Neural progenitor cell (in vitro differentiated cells): ENCODE measurements at places on chromosomes 5 and 9. TPM values are rescaled to one million over a fixed set of nuclear protein-coding genes. Genes with fewer than 3 reads are reported as not detected.
A peak's percentile ranks its signal among the peaks of the same experiment; 100 is the strongest.

- DNase-seq, result no peak
These were observed 419.9 kb downstream of the PDE4D start for GRCh38 chr5:59473611-59474010.

DNA sequence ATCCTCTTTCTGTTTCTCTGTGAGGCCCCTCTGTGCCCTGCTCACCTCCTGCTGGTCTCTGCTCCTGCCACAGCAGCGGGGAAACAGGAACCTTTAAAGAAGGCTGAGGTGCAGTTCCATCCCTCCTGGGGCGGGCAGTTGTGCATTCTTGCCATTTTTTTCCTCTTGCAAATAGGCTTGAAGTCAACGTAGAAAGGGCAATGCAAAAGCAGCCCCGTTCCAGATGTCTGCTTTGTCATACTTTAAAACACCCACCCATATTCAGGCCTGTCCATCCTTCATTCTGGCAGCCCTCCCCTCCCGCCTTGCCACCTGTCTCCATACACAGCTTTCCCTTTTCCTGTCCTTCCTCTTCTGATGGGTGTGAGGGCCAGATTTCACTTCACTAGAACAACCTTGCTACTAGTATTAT lies 65.4 kb upstream of the KLF9 start:
- DNase-seq, result peak; percentile 20

GRCh38 chr5:134406390-134406789 lies 5.3 kb downstream of the CDKN2AIPNL start:
- DNase-seq, result no peak

DNA sequence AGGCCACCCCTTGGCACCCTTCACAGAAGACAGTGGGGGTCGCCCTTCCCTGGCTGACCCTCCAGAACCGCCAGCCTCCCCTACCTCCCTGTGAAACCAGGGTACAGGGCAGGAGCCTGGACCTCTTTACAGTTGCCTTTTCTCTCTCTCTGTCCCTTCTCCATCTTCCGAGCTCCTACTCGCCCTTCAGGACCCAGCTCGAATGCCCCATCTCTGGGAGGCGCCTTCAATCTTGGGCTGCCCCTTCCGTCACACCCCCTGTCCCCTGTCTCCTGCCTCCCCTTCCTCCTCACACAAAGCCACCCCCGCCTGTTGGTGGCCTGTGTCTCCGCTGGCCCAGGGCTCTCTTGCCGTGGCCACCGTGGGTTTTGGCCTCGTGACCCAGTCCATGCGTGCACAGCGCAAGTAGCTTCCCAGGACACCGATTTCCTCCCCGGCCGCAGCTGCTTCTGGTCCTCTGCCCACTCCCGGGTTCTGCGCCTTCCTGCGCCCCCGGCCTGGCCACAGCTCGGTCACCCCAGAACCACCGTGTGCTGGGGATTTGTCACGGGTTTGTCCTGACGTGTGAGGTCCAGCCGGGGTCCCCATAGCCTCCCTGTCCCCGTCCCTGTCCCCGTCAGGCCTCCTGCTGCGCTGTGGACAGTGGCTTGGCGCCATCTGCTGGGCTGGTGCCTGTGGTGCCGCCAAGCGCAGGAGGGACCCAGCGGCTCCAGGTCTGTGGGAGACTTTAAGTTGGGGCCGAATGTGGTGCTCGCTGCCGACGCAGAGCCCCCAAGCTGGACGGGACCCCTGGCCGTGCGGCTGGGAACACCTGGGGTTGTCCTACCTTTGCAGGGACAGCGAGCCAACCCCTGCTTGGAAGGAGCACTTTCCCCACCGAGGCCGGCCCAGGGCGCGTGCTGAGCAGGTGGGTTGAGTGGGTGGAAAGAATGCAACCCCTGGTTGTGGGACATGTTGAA lies 4.0 kb upstream of the TMEM250 start:
- peak; percentile 89 for DNase-seq

DNA sequence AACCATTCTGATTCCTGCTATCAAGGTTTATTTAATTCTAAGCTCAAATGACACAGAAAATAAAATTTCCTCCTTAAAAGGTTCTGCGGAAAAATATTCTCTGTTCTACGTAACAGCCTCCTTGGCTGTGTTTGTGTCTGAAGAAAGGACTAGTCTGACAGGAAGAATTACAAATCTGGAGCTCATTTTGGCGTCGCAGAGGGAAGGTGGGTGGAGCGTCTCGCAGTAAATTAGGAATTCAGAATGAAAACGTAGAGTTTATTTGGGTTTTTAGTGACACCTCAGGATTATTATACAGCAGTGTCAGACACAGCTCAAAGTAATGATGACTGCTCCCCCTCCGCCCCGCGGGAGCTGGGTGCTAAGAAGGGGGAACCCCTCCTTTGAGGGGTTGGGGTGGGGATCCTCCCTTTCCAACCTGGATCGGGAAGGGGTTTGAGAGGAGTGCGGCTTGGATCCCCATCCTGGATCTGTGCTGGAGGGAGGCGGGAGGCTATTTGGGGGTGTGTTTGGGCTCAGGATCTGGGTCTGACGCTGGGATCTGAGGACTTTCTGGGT lies 933 bp upstream of the TGFBR1 start:
- peak; percentile 36 for DNase-seq

GRCh38 chr5:79396265-79396664 lies 117.7 kb downstream of the HOMER1 start:
- no peak for DNase-seq

DNA sequence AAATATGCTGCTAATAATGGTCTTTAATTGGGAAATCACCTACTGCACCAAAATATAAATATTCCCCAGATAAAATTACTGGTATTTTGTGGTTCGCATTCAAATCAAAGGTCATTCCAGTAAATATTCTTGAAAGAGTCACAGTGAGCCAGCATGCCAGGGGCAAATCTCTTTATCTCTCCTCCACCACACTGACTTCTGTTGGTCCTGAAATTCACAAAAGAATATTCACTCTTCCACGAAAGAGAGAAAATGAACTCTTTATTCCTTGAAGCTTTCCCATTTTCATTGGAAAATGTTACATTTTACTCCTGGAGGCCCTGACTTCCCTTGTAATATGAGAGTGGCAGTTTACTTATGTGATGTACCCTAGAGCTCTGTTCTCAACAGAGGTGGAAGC lies 39.7 kb downstream of the ZNF366 start:
- no peak for DNase-seq

- DNase-seq, result no peak
These were observed 117.4 kb downstream of the ADAMTS12 start for GRCh38 chr5:33774341-33774740.

DNA sequence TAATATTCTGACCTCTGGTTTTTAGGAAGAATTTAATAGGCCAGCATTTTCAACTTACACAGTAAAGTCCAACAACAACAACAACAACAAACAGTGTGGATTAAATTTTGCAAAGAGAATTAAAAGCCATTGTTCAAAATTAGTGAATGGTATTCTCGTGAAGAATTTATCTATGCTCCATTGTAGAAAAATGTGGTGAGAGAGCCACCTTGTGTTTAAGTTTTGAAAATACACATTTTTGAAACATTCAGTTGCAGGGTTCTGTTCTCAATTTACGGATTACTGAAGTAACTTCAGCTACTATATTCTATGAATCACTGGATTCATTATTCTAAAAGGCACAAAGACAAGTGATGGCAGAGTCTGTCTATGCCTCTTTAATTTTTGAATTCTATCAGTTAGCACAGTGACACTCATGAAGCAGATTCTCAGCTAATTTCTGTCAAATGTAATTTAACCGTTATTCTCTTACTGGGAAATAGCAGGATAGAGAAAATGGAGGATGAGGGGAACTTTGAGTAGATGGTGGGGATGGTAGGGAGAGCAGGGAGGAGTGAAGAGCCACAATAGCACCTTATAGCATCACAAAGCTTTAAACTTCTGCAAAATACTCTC lies 11.0 kb downstream of the CCDC152 start:
- DNase-seq, result peak; percentile 34

- no peak for DNase-seq
These were observed 95.7 kb downstream of the INSL6 start for GRCh38 chr9:5089737-5090136.

DNA sequence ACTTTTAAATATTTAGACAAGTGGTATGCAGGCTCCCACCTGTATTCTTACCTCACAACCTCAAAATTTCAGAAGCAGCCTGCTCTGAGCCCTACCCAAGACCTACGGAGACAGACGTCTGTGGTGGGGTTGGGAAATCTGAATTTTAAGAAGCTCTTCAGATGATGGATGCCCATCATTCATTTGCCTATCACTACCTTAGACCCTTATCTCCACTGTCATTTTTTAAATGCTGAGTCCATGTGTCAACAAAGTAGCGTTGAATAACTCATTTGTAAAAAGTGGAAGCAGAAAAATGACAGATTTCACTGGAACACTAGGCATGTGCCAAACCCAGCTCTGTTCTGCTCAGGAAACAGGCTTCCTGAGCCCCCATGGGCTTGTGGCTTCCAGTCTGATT lies 85.7 kb downstream of the PDE4D start:
- DNase-seq, result no peak

GRCh38 chr9:93895535-93895934 lies 59.6 kb downstream of the BARX1 start:
- no peak for DNase-seq

DNA sequence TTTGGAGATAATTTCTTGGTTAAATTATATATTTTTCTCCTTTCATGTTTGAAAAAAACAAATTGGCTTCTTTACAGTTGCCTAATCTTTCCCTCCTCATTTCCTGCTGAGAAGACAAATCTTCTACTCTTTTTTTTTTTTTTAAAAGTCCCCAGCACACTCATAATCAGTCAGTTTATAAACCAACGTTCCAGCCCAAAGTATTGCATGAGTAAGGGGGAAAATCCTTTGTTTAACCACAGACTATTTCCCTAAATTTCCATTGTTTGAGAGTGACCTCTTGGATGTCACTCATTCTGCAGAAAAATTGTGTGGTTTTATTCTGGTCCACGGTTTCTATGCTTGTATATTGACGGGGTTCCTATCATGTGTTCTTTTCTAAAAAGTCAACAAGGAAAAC lies 55.1 kb upstream of the TLR4 start:
- DNase-seq, result no peak

- no peak for DNase-seq
These were observed 88.6 kb downstream of the GNAQ start for GRCh38 chr9:77943057-77943456.

GRCh38 chr5:134569758-134570364 lies 44.4 kb downstream of the JADE2 start:
- DNase-seq, result no peak

- no peak for DNase-seq
These were observed 102.3 kb upstream of the MSX2 start for GRCh38 chr5:174622067-174622466.

The DBH gene
- not detected in 2 replicates for total RNA-seq

The AJM1 gene
- total RNA-seq, result 0.77 TPM in 1 of 2 replicates, not detected in the other

The GGTA1 gene
- not detected in 2 replicates for total RNA-seq

The PDLIM4 gene
- total RNA-seq, result 8.3 and 10.3 TPM in 2 replicates

The PCDHA12 gene
- 3.4 and 5.9 TPM in 2 replicates for total RNA-seq

The BARX1 gene
- total RNA-seq, result 0.17 and 2.9 TPM in 2 replicates

The C5orf52 gene
- total RNA-seq, result not detected in 2 replicates

The TMEM171 gene
- not detected in 2 replicates for total RNA-seq

The DDX4 gene
- total RNA-seq, result 0.09 TPM in 1 of 2 replicates, not detected in the other

The C6 gene
- not detected in 2 replicates for total RNA-seq

The CCDC192 gene
- total RNA-seq, result 2.7 TPM in 1 of 2 replicates, not detected in the other

The ADGRV1 gene
- total RNA-seq, result 127 and 151 TPM in 2 replicates

The SMU1 gene
- total RNA-seq, result 28.6 and 34.9 TPM in 2 replicates

The KIF12 gene
- total RNA-seq, result 0.56 and 0.59 TPM in 2 replicates
